Right cardiac atrium (tissue), 5 donors: ENCODE measurements at places on chromosomes 7 and 10.

DNA sequence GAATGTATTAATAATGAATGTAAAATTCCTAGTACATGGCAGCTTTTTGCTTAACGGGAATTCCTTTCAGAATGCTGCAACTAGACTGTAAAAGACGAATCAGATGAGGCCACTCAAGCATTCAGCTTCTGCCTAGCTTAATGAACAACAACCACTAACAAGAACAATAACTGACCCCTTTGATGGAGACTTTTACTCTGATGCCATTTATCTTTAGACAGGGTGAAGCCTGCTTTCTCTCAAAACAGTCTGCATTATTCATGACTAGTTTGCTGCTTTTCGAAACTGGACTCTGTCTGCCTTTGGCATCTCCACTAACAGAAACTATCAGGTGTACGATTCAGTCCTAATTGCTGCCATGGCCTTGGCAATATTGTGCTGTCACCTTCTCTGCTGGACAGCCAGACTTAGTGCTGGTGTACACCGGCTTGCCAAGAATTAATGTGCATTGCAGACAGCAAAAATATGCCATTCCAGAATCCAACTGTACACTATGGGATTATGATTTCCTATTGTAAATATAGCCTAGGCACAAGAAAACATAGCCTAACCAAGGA lies 295.5 kb upstream of the CDC14C start:
- no peak for DNase-seq

DNA sequence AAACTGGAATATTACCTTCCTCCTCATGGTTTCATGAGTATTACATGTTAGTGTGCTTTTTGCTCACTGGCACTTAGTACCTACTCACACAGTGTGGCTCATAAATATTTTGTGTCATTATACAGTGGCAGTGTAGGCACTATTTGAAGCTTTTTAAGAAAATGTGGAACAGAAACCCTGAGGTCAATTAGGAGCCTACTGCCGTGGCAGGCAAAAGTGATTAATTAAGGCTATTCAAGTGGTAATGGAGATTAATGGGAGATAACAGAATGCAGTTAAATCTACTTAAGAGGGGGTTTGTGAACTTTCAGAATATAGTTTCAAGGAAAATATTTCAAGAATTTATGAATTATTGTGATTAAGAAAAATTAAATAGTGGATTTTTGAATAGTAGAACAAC lies 277.6 kb downstream of the HGF start:
- DNase-seq = no peak

- DNase-seq = no peak
Measured at GRCh38 chr10:62915158-62915557, 99.0 kb upstream of the EGR2 start.

GRCh38 chr7:103447073-103447960 lies 1.3 kb upstream of the SLC26A5 start:
- DNase-seq = no peak

GRCh38 chr10:71478813-71479365 lies 82.2 kb downstream of the CDH23 start:
- DNase-seq = no peak
